Stimulated activated CD8-positive, alpha-beta memory T cell treated with anti-CD3 and anti-CD28 coated beads, Interleukin-4, amount 100 ng/mL, for 4 hours (primary cell): ENCODE measurements at places on chromosomes 3 and 15.

DNA sequence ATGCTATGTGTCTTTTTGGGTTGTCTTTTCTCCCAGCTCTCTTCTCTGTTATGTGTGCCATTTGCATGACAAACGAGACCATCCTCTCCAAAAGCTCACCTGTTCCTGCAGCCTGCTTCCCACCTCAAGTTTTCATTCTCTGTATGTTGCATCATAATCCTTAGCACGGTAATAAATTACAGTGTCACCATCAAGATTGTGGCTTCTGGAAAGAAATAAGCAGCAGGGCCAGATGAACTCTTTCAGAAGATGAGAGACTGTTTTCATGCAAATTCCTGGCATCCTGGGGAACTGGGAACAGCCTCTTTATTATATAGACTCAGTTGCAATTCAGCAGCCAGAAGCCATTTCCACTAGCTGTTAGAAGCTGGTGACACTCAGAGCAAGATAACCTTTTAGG lies 436.7 kb downstream of the EPHB1 start:
- no peak for DNase-seq

DNA sequence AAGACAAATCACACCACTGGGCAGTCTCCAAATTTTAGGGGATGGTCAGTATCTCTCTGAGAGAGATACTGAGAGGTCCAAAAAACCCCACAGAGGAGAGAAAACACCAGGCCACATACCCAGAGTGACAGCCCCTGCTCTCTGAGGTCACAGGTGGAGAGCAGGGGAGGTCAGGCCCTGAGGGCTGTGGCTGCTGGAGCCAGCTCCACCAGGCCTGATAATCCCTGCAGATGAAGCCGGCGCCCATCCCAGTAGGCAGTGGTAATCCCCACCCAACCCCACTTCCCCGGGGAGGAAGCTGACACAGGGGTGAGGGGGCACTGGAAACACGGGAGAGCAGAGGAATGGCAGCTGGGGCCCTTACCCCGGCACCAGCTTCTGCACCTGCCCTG lies 31.2 kb upstream of the SRP14 start:
- no peak for DNase-seq

GRCh38 chr15:69536726-69537512 lies 84.3 kb downstream of the RPLP1 start:
- no peak for DNase-seq

GRCh38 chr15:81043935-81044575 lies 43.3 kb downstream of the TLNRD1 start:
- DNase-seq, result no peak

DNA sequence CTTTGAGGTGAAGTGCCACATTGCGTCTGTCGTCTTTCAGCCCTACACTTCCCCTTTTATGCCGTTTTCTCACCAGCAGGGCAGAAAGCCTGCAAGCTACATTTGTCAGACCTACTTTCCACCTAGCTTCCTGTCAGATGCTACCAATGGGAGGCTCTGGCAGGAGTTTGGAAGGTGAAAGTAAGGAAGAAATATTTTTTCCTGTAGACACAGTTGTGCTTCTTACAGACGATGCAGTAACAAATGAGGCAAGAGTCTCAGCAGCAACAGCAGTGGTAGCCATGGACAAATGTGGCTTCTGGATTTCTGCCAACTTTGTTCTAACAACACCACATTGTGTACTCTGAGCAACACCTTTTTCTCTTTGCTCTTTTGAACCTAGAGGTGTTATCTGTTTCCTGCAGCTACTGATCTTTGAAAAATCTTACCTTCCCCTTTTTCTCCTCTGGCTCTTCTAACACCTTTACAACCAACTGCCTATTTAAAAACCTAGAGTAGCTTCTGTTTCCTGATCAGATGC lies 70.6 kb upstream of the STT3B start:
- DNase-seq, result no peak

DNA sequence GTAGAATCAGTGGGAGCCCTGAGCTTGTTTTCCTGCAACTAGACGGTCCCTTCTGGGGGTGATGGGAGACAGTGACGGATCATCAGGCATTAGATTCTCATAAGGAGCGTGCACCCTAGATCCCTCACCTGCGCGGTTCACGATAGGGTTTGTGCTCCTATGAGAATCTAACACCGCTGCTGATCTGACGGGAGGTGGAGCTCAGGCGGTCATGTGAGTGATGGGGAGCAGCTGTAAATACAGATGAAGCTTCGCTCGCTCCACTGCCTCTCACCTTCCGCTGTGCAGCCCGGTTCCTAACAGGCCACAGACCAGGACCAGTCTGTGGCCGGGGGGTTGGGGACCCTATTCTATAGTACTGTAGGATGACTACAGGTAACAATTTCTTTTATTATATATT lies 154.7 kb downstream of the CHSY1 start:
- DNase-seq, result no peak

DNA sequence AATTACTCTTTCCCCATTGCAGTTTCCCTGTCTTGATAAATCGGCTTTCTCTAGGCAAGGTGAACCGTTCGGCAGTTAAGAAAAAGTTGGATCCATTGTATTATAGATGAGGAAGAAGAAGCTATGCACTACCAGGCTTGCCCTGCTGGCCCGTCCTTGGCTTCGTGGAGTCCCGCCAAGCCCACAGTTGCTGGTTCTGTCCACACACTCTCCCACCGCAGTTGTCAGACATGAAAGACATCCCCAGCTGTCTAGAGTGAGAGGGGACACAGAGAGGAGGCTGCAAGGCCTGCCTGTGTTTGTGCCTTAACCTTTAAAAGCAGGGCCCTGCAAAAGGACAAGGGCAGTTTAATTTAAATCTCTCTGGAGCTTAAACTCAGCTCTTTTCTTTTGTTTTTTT lies 47.2 kb upstream of the PLCL2 start:
- DNase-seq, result no peak

DNA sequence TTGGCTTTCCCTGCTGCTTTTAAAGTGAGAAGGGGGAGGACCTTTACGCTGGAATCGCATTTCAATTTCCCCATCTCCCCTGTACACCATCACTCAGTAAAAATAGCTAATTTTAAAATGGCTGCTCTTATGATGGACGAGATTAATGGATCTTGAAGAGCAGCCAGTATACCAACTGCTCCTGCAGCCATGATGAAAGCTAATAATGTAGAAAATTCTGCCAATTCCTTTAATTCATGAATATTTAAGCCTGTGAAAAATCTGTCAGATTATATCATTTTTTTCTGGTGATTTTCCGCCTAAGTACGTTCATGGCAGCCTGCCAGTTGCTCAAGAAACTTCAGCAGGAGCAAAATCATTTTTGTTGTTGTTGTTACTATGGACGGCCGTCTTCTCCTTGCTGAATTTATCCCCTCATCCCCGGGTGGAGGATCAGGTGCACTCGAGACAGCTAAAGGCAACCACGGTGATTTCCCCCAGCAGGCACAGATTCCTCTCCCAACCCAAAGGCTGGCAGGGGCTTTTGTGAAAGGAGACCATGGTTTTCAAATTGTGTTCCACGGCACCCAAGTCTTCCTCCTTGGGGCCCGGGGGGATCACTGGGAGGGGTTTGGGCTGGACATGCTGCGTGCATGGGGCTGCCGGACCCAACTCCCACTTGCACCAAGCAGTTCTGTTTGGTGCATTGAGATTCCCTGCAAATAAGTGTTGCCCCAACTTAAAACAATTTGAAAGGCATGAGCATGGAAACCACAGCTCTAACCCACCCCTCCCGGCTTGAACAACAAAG lies 289.6 kb downstream of the UACA start:
- DNase-seq, result no peak

- no peak for DNase-seq
These were observed 110.9 kb upstream of the GALNT15 start for GRCh38 chr3:16063603-16064002.

DNA sequence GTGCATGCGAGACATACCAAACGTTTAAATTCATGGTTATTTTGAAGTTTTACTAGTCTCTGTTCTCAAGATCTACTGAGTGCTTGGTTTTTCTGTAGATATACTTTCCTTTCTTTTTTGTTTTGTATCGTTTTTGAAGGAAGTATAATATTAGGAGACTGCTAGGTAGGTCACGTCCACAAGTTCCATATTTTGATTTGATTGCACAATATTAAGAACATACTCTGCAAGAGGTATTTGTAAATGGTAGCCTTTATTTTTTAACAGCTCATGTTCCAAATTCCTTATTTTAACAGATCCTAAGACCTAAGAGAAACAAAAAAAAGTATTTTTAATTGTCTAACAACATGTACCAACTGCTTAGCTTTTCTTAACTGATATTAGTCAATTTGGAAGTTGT lies 156.7 kb downstream of the SERPINI1 start:
- DNase-seq, result no peak

- no peak for DNase-seq
These were observed 449.4 kb upstream of the PROK2 start for GRCh38 chr3:72234391-72234790.

GRCh38 chr3:66938338-66938963 lies 59.7 kb upstream of the KBTBD8 start:
- DNase-seq, result no peak

- DNase-seq, result no peak
These were observed 433.5 kb upstream of the PPP2R3A start for GRCh38 chr3:135532021-135532420.
